ENCODE measurements at places on chromosomes 3 and 15.
A peak's percentile ranks its signal among the peaks of the same experiment; 100 is the strongest.

DNA sequence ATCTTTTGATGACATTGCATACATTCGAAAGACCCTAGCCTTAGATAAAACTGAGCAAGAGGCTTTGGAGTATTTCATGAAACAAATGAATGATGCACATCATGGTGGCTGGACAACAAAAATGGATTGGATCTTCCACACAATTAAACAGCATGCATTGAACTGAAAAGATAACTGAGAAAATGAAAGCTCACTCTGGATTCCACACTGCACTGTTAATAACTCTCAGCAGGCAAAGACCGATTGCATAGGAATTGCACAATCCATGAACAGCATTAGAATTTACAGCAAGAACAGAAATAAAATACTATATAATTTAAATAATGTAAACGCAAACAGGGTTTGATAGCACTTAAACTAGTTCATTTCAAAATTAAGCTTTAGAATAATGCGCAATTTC lies 16.7 kb downstream of the KCNMB3 start:
- DNase-seq, result no peak

- DNase-seq, result no peak
Measured at GRCh38 chr3:99439892-99440291, 198.5 kb upstream of the COL8A1 start.

DNA sequence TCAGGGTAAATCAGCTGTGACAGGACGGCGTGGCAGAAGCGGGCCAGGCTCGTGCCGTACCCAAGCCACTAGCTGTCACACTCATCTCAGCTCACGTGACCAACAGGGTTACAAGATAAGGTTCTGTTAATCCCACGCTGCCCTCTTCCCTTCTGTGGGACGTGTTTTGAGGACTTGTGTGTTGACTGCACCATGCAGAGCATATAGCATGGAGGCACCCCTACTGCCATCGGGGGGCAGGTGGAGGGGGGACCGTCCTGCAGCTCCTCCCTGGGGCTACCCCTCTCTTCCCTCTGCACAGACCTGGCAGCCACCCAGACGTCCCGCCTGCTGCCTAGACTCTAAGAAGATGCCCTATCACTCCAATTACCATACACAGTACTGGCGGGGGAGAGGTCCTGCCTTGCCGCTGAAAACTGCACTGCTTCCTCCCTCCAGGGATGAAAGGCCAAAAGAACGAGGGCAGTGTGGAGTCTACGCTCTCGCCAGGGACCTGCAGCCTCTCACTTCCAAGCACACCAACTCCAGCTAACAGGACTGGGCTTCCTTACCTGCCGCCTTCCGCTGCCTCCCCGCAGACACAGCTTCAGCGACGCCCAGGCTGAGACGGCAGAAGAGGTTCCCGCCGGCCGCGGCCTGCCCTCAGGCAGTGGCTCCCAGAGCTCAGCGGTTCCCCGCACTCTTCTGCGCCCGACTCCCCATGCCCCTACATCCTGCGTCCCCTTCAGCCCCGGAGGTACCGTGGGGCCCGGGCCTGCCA lies at the start of gene TNK2:
Gene TNK2 (minus strand): TSS at position 618 of the 760 bp plus-strand sequence. CDS start 19,963 bp downstream, outside the sequence.
- DNase-seq, result peak; percentile 53

DNA sequence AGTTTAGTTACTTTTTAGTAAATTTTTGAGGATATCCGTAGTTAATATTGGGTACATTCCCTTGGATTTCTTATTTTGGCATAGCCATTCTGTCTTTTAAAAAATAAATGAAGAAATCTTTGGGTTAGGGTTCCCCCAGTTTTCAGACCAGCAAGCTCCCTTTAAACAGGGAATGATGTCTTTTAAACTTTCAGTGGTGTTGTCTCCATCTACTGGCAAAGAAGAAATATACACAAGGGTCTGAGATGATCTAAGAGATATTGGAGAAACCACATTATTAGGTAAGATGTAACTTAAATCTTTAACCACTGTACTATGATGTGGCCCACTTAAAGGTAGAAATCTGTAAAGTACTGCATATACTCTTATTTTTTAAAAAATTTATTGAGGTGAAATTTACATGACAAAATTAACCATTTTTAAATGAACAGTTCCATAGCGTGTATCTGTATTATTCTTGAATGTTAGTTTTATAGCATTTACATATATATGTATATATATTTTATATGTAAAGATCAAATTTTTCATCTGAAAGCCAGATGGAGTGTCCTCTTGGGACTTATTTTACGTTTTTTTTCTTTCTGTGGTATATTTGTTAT lies 35.1 kb upstream of the EIF3J start:
- DNase-seq, result no peak

DNA sequence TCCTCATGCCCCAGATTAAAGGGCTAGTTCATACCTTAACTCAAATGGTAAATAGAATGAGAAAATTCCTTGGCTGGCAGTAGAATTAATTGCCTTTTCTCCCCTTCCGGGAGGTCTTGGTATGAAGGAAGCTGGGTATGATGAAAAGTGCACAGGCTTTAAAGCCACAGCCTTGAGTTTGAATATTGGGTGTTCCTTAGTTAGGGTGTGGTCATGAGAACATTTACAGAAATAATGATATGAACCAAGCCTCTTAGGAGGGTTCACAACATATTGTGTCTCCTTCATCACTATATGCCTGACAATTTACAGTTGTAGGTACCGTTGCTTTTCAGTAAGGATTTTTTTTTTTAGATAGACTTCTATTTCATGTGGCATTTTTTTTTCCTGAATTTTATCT lies 48.1 kb downstream of the PYDC2 start:
- DNase-seq, result no peak

- DNase-seq, result no peak
Measured at GRCh38 chr3:48598323-48599076, 3.4 kb upstream of the COL7A1 start.

- DNase-seq, result no peak
Measured at GRCh38 chr3:53065841-53066480, 20.1 kb upstream of the SFMBT1 start.

GRCh38 chr3:122214711-122215110 lies 31.2 kb downstream of the CASR start:
- no peak for DNase-seq

GRCh38 chr3:178665747-178666146 lies 129.5 kb downstream of the KCNMB2 start:
- no peak for DNase-seq

- no peak for DNase-seq
Measured at GRCh38 chr3:42556089-42556632, 25.6 kb downstream of the SEC22C start.

DNA sequence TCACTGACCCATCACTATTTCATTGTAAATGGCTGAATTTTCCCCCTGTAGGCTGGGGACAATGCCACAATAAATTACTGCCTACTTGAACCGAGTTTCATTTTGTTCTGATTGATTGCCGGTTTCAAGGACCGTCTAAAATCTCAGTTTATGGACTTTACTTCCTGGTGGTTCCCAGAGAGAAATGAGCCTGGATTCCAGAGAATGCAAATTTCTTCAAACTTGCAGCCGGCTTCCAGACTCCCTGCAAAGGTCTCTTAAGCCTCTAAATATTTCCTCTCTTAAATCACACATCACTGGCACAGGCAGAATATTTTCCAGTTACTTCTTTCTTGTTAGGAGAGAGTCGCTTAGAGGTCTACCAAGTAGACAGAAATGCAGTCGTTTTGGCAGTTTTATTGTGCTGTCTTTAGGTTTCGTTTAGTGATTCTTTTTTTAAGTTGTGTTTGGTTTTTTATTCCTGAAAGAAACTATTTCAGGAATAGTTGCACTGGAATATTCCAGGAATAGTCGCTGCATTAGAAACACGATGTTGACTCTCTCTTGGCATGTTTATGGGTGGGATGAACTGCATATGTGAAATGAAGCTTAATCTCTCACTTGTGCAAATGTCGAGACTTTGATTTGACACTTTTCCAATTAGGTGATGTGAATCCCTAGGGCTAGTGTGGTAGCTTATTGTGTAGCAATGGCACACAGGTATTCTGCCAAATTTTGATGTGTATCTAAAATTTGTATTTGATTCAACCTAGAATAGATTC lies 284.1 kb upstream of the NR2E3 start:
- no peak for DNase-seq

GRCh38 chr3:47266709-47267489 lies 15.7 kb downstream of the KIF9 start:
- no peak for DNase-seq

- DNase-seq, result no peak
Measured at GRCh38 chr15:84400820-84401219, 165.2 kb downstream of the GOLGA6L4 start.

GRCh38 chr3:99776516-99777209 lies 41.0 kb upstream of the CMSS1 start:
- no peak for DNase-seq

DNA sequence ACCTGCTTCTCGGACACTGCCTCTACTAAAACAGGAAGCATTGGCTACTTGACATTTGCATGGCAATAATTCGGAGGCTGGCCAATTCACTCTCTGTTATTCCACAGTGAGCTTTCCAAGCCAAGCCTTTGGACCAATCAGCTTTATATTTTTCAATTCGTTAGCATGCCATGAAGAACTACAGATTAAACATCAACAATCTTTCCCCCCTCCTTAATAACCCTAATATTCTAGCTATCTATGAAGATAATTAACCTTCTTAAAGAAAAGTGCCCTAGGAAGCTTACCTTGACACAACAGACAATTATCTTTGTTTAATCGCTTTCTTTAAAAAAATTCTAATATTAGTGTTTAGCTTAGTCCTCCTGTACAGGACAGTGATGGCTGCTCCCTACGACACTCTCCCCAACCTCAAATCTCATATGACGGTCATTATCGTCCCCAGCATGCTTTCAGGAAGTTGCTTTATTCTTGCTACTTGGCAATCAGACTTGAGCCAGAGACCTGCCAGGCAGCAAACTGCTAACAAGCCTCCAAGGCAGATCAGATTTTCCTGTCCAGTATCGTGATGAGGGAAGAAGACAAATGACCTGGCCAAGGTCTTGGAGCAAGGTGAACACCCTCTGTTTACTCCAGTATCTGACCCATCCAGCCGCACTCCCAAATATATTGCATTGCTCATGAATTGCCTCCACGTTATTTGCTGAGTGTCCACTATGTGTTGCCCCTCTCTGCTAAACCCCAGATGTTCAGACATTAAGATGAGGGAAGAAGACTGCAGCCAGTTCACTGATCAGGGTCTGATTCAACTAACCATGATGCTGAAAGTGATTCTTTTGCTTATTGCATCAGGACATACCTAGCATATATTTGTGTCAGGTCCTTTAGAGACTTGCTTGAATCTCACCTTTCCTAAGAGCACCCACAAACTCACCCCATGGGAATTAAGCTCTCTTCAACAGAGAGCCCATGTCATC lies 68.1 kb upstream of the LPP start:
- DNase-seq, result no peak

GRCh38 chr3:120192579-120192978 lies 92.4 kb downstream of the GPR156 start:
- DNase-seq, result no peak

DNA sequence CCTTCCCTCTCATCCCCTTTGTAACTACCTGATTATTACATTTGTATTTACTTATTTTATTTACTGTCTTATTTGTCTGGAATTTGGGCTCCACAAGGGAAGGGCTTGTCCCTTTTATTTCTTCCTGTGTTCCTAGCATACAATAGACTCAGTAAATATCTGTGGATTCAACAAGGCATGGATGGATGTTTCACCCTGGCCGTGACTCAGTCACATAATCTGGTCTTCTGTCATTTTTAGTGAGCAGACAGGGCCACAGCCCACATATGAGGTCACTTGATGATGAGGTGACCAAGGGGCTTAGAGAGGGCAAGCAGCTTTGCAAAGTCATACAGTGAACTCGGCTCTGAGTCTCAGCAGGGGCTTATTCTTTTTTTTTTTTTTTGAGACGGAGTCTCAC lies 7.8 kb upstream of the DAG1 start:
- no peak for DNase-seq

- no peak for DNase-seq
Measured at GRCh38 chr15:33443708-33444107, 132.9 kb downstream of the RYR3 start.

GRCh38 chr3:142876417-142876816 lies 12.5 kb downstream of the PCOLCE2 start:
- DNase-seq, result no peak

- DNase-seq, result no peak
Measured at GRCh38 chr15:43274136-43274535, 7.4 kb upstream of the TGM5 start.

GRCh38 chr3:184498986-184499606 lies 62.5 kb upstream of the EPHB3 start:
- no peak for DNase-seq

- no peak for DNase-seq
Measured at GRCh38 chr3:30631243-30631904, 25.0 kb downstream of the TGFBR2 start.
